Right renal pelvis (tissue), 4 donors: ENCODE measurements at places on chromosomes 16 and 17. TPM values are rescaled to one million over a fixed set of nuclear protein-coding genes. Genes with fewer than 3 reads are reported as not detected.

- DNase-seq, result no peak
These were observed 12.3 kb downstream of the CD7 start for GRCh38 chr17:82304826-82305726.

- no peak for DNase-seq
These were observed 37.9 kb downstream of the ELAC2 start for GRCh38 chr17:12979826-12980500.

- DNase-seq, result no peak
These were observed 61.5 kb downstream of the RBFOX3 start for GRCh38 chr17:79549141-79549915.

- DNase-seq, result no peak
These were observed 1.3 kb downstream of the ZNF276 start for GRCh38 chr16:89722392-89723278.

DNA sequence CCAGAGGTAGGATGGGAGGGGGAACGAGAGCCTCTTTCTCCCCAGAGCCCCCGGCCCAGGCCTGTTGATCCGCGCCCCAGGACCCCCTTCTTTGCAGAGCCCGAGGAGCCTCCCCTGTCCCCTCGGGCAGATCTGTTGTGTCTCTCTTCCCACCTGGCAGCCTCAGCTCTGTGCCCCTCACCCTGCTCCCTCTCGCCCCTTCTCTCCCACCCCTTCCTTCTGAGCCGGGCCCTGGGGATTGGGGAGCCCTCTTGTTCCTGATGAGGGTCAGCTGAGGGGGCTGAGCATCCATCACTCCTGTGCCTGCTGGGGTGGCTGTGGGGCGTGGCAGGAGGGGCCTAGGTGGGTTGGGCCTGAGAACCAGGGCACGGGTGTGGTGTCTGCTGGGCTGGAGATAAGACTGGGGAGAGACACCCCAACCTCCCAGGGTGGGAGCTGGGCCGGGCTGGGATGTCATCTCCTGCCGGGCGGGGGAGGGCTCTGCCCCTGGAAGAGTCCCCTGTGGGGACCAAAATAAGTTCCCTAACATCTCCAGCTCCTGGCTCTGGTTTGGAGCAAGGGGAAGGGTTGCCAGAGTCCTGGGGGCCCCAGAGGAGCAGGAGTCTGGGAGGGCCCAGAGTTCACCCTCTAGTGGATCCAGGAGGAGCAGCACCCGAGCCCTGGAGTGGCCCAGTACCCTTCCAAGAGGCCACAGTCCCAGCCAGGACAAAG is 65.4 kb downstream of the MRC2 start:
- no peak for DNase-seq

GRCh38 chr17:77420095-77420803 is 279.5 kb downstream of the SEC14L1 start:
- DNase-seq, result no peak

DNA sequence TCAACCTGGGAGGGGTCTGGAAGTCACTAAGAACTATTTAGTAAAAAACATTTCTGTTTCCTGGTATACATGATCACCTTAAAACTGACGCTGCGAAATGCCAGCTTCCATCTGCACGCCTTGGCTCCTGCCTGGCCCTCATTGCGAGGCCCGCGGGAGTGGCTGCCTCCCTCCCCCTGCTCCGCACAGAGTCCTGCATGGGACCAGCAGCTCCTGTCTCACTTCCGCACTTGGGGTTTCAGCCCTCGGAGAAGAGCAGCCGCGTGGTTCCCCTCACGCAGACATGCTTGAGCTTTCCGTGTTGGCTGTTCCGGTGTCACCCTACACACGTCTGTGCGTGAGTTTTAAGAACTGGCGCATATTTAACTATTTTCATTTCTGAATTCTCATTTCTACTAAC is 18.4 kb downstream of the MTHFSD start:
- DNase-seq, result no peak

GRCh38 chr17:39231091-39231561 is 5.4 kb upstream of the STAC2 start:
- DNase-seq, result no peak

DNA sequence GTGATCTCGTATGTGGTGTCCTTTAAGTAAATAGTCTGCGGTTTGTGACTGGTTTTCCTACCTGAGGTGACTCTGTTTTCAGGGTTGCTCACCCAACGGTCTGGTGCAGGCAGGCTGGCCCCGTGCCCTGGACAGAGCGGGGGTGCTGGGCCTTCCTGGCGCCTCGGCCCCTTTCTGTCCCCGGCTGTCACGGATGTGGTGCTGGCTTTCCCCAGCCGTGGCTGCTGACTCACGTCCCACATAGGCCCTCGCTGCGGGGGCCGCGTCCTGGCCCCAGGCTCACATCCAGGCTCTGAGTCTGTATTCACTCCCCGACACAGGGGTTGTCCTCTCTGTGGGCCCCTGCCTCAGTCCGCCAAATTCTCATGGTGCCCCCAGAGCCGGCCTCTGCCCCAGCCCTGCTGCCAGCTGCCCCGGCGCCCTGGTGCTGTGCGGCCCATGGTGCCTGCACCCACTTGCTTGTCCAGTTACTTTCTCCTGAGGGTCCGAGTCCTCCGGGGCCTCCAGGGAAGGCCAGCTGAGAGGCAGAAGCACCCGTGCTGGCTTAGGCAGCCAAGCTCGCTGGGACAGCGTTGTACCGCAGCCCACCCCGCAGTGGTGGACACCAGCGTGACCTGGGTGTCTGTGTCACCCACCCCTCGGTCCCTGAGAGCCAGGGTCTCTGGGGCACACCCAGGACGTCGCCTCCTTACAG is 5.9 kb downstream of the CHMP6 start:
- no peak for DNase-seq

DHX58 gene
- polyA plus RNA-seq, result 9.5 TPM

C17orf67 gene
- polyA plus RNA-seq, result 0.86 TPM

DRC7 gene
- polyA plus RNA-seq, result 2.9 TPM

MRC2 gene
- 93.9 TPM for polyA plus RNA-seq
